H1 (cell line): ENCODE measurements at places on chromosomes 2 and 18. TPM values are rescaled to one million over a fixed set of nuclear protein-coding genes. Genes with fewer than 3 reads are reported as not detected.

DNA sequence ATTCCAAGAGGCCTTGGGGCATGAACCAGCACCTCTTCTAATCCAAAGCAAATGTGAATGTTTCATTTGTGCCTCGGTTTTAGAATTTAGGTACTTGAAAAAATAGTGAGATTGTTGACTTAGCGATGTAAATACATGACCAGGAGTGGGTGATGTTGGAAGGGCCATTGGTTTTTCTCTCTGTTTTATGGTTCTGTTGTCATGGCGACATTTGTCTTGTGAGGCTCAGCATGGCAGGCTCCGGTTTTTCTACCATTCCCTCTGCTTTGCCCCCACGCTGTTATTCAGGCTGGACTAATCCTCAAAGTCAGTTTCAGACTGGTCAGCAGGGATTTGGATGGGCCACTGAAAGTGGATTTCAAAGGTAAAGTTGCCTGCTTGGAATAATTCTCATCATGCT, 255.4 kb downstream of the ALPK2 start:
- peaks cover 20% of the 10 kb centered on the region; the same call in 1 of the 2 replicates for H3K36me3 ChIP-seq
- H3K27ac ChIP-seq: no peak overlapping the region
- DNase-seq: no peak
- H3K4me1 ChIP-seq: no peaks in the 10 kb centered on the region; the same call in 1 of the 2 replicates

EMILIN1 gene
- 2.9 and 3.0 TPM in 2 replicates for total RNA-seq

GRCh38 chr2:177254433-177255226, 9.9 kb downstream of the NFE2L2 start:
- no peaks in the 10 kb centered on the region for H3K27me3 ChIP-seq
- no peak overlapping the region for H3K27ac ChIP-seq
- H3K4me3 ChIP-seq: no peak overlapping the region
- peak; percentile 39 for DNase-seq
- no peaks in the 10 kb centered on the region for H3K4me1 ChIP-seq

C18orf54 gene
- 28.8 and 30.9 TPM in 2 replicates for total RNA-seq

DBI gene
- 180 and 186 TPM in 2 replicates for total RNA-seq

GKN1 gene
- not detected in 2 replicates for total RNA-seq

GRCh38 chr2:143807671-143808070, 678.5 kb downstream of the ARHGAP15 start:
- H3K27ac ChIP-seq: no peak overlapping the region
- no peaks in the 10 kb centered on the region for H3K27me3 ChIP-seq
- H3K4me1 ChIP-seq: peaks cover 3% of the 10 kb centered on the region

DNA sequence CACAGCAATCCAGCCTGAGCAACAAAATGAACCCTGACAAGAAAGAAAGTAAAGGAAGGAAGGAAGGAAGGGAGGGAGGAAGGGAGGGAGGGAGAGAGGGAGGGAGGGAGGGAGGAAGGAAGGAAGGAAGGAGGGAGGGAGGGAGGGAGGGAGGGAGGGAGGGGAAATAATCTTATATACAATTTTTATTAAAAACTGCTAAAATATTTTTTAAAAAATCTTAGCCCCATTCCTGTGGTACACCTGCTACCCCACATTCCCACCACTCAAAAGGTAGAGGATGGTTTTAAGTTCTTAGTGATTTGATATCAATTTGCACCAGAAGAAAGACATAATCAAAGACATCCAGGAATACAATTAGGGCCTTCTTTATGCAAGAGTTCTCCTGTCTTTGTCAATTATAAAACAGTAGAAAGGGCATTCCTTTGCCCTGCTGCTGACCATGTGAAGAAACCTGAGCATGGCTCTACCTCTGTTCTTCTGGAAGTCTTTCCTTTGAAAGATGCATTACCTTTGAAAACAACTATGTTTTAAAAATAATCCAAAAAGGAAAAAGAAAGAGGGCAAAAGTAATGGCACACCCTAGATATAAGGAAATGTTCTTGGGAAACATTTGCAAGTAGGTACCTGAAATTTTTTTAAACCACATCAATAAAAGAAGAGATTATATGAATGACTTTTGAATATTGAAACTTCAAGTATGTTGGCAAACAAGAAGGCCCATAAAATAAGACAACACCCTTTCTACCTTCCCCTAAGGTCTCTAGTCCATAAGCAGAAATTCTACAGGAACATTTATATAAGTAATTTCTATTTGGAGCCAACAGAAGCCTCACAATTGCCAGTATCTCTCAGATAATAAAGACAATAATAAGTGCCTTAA, 33.7 kb upstream of the ACVR2A start:
- no peaks in the 10 kb centered on the region for H3K36me3 ChIP-seq
- no peak overlapping the region for H3K27ac ChIP-seq
- H3K27me3 ChIP-seq: no peaks in the 10 kb centered on the region
- H3K4me3 ChIP-seq: no peak overlapping the region
- no peak for DNase-seq
- H3K4me1 ChIP-seq: no peaks in the 10 kb centered on the region

GRCh38 chr2:39593439-39594393, 72.0 kb upstream of the TMEM178A start:
- no peak overlapping the region for H3K4me3 ChIP-seq
- H3K27ac ChIP-seq: no peak overlapping the region
- H3K27me3 ChIP-seq: no peaks in the 10 kb centered on the region
- H3K4me1 ChIP-seq: 0 out of 2 replicates have a peak, but pooled peaks cover 2% of the 10 kb centered on the region
- no peaks in the 10 kb centered on the region for H3K36me3 ChIP-seq
- DNase-seq: no peak

DNA sequence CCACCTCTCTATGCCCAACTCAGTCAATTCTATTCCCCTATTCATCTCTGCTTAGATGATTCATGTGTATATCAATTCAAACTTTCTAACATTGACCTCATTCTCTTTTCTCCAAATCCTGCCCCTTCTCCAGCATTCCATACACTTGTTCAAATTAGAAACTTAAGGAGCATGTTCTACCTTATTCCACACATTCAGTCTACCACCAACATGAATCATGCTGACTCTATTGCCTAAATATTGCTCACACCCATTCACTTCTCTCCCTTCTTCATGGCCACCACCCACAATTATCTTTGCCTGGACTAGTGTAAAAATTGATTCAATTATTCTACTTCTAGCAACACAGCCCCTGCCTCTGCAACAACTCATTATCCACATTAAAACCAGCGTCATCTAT, 147.5 kb downstream of the VWC2L start:
- no peak overlapping the region for H3K4me3 ChIP-seq
- H3K4me1 ChIP-seq: no peaks in the 10 kb centered on the region
- no peaks in the 10 kb centered on the region for H3K27me3 ChIP-seq
